Jurkat, Clone E6-1 (cell line): ENCODE measurements at places on chromosomes 3 and 15.

DNA sequence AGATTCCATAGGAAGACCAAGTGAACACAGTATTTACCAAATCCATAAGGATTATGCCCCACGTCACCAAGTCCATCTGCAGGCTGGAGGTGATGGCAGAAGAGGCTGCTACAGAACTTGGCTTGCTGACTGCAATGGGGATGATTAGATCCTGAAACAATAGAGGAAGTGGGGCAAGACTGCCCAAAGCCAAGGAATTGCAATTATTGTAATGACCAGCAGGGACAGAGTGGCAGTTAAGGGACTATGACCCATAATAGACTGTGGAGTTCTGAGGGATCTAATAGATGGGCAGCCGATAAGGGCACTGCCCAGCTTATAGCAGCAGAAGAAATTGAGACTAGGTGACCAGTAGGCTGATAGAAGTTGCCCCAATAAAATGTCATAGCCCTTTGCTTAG lies 108.4 kb downstream of the MINAR1 start:
- no peak for DNase-seq

GRCh38 chr3:66615643-66616301 lies 115.0 kb upstream of the LRIG1 start:
- no peak for DNase-seq

DNA sequence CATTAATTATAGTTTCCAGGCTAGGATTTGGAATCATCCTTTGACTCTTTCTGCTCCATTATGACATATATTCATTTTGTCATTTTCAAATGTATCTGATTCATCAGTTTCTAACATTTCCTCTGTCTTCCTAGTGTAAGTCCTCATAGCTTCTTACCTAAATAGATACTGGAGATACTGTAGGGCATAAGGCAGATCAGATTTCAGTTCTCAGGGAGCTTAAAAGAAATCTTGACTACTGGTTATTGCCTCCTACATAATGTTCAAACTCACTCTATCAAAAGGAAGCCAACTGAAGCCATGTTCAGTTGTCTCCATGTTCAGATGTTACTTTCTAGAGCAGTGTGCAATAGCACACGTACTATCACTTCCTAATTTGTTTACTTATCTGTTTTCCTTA lies 29.6 kb upstream of the CTDSPL2 start:
- no peak for DNase-seq

- DNase-seq, result no peak
Measured at GRCh38 chr3:55467099-55467498, 20.0 kb downstream of the WNT5A start.

DNA sequence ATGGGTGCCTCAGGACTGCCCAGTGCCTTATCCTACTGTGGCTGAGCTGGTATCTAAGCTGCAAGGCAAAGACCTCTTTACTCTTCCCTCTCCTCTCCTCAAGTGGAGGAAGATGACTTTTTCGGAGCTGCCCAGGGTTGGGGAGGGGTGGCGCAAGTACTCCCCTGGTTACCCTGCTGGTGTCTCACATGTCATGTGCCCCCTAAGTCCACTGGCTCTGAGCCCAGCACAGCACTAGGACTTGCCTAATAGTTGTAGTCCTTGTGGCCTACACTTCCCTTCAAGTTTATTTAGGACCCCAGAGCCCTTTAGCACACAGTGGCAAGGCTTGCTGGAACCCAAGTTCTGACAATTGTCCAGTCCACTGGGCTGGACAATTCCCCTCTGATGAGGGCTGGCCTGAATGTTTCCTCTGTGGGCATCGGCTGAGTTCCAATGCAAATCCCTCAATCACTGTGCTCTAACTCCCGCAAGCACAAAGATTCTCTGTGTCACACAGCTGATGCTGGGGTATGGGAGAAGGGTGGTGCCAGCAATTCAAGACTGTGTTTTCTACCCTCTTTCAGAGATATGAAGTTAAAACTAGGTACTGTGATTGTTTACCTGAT lies 60.4 kb downstream of the UQCC5 start:
- DNase-seq, result no peak

DNA sequence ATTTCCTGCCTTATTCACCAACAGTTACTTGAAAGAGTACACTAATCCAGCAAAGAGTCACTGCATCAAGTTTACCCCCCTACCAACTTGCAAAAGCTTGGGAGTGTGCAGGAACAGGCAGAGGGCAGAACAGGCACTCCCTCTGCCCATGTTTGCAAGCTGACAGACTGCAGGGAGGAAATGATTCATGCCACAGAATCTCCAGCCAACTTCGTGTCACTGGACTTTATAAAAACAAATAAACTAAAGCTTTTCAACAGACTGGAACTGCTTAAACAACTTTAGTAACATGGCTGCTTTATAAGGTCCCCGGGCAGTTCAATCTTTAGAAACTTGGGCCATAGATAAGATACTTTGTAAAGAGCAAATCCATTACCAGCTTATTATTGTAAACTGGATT lies 129.5 kb downstream of the THRB start:
- no peak for DNase-seq

GRCh38 chr3:126886217-126886616 lies 96.7 kb upstream of the PLXNA1 start:
- DNase-seq, result no peak

DNA sequence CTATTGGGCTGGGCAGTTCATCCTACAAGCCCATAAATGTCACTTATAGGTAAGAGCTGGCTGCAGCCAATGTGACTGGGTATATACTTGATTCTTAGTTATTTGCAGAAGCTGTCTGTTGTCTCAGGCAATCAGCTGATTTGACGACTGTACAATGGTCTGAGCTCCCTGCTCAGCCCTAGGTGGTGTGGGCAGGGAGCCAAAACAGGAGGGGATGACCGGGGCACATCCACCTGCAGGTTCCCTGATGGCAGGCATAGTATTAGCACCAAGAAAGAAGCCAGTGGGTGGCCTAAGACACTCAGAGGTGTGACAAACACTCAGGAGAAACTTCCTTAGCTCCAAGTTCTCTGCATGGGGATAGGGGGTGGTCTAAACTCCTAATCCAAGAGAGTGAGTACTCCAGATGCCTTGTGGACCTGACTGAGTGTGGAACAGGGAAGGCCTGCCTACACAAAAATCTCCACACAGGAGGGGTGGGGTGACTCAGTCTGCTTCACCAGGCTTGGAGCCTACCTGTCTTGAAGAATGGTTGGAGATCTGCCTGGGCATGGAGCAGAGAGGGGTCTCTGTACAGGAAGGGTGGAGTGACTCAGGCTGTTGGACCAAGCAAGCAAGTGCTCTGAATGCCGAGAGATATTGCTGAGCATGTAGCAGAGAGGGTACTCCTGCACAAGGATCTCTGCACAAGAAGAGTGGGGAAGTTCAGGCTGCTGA lies 690.4 kb upstream of the NAALADL2 start:
- no peak for DNase-seq

- no peak for DNase-seq
Measured at GRCh38 chr3:73115806-73116205, 54.3 kb downstream of the EBLN2 start.

- no peak for DNase-seq
Measured at GRCh38 chr3:136463170-136463569, 213.0 kb downstream of the PCCB start.

DNA sequence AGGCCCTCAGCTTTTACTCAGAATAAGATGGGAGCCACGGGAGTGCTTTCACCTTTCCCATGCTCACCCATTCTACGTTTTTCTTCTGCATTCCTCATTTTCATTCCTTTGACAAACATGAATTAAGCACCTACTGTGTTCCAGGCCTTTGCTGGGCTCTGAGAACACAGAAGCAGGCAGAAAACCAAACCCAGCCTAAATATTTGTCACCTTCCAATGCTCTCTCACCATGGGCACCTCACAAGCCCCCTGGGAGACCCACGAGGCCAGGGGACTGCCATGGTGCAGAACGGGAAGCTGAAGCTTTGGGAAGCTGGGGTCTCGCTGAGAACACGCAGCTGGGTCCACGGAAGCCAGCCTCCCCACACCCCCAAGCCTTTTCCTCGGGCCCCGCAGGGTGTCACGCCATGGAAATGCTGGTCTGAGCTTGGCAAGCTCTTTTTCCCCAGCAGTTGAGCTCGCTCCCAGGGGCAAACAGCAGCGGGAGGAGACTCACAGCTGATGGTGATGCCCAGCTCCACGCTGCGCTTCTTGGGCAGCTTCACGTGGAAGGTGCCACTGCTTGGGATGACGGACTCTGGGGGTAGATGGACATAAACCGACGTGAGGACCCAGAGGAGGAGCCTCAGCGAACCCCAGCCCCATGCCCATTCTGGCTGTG lies 27.7 kb downstream of the GRIP2 start:
- DNase-seq, result no peak

- no peak for DNase-seq
Measured at GRCh38 chr3:171013822-171014748, 12.4 kb downstream of the SLC2A2 start.

DNA sequence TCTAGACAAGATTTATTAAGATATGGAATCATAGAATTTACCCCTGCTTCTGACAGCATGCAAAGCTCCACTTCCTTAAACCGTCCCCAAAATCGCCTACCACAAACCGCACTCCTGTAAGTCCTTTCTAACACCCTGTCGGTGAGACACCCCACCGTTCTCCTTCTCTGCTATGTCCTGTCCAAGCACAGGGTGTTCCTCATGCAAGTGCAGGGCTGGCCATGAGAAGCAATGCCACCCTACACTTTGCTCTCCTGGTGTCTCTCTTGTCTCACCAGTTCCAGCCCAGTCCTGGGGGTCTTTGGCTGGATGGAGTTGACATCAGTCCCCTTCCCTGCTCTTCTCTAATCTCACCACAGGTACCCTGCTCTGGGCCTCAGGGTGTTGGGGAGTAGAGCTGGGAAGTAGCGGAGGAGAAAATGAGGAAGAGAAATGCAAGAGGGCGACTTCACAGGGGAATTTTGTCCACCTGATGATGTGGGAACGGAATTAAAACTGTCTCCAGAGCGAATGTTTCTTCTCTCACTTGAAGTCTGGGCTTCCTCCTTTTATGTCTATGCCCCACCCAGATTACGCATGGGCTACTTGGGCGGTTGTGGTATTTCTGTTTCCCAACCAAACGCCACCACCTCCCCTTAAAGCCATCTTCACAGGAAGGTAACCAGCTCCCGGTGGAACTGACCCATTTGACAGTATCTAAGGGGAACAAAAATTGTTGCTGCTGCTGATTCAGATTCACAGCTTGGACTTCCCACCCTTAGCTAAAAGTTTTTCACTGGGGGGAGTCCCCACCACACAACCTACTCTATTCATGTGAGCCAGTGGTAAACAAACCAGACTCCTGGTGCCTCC lies 49.9 kb downstream of the CASR start:
- DNase-seq, result no peak

- no peak for DNase-seq
Measured at GRCh38 chr3:158057666-158058065, 48.6 kb downstream of the SHOX2 start.

DNA sequence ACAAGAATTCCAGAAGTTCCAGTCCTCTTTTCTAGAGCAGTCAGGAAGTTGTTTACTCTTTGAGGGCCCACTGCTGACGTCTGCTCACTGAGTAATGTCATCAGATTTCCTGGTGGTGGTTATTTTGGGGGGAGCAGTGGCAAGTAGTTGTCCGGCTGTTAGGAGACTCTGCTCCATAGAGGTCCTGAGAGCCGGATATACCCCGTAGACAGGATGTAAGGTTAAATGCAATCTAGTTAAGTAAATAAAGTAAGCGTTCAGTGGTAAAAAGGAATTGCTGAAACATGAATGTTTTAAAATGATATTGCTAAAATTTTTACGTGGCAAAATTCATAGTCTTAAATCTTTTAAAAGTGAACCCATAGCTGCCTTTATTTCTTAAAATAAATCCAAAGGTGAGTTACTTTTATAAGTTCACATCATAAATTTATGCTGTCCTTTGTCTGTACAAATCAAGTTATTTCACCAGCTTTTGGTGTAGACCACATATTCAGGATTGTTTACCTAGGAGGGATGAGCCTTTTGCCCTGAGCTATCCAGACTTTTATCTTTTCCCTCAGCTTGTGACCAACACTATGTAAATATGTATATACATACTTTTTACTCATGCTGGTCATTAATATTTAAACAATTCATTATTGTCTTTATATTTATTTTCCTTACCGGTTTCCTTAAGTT lies 65.8 kb downstream of the PDE8A start:
- DNase-seq, result no peak

- DNase-seq, result peak; percentile 28
Measured at GRCh38 chr15:32994810-32995424, 199.6 kb downstream of the FMN1 start.

DNA sequence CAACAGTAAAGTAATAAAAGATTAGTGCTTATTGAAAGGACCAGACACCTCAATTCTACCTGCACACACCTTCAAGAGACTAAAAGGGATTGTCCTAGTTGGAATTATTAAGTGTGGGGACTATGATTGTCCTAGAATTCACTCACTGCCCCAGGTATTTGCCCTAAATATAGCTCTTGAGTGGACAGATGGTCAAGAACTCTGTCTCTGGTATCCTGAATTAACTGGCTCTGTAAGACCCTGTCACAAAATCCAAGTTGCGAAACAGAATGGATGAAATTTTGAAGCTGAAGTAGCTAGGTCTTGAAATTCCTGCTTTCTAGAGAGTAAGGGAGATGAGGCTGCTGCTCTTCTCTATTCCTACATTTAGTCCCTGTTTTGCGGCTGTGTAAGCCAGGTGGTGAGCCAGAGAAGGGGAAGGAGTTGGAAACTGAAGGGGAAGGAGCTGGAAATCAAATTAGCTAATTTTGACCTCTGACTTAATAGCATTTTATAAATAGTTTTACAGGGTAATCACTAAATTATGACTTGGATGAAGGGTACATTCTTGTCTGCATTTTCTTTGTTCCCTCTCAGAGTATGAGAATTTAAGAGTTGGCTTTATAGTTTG lies 34.5 kb downstream of the KBTBD12 start:
- DNase-seq, result no peak

GRCh38 chr15:50106457-50106856 lies 12.6 kb downstream of the ATP8B4 start:
- no peak for DNase-seq

DNA sequence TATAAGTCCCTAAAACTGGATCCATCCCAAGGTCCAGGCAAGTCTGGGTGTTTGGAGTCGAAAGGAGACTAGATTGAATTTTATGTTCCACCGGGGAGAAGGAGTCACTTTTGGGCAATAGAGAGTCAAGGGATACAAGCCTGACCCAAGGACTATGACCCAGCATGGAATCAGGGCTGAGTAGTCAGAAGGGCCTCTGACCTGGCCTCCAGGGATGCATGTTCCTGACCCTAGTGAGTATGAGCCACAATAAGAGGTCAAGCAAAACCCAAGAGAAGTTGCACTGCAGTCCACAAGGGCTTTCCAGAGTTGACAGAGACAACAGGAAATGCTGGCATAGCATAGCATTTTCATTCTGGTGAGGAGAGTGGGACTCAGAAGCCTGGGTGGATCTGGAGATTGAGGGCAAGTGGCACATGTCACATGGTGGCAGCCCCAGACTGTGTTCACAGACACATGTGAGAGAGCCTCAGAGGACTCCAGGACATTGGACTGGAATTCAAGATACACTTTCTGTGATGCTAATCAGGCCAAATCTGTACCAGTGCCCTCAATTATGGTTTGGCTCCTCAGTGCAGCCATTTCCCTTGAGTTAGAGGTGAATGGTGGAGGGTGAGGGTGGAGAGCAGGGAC lies 66.9 kb downstream of the TFG start:
- no peak for DNase-seq

- DNase-seq, result no peak
Measured at GRCh38 chr3:13289771-13290285, 130.3 kb downstream of the NUP210 start.

GRCh38 chr3:69739204-69740102 lies at the start of gene MITF:
Gene MITF (plus strand): TSS chr3:69739464. CDS start chr3:69739598, 134 bp downstream.
- DNase-seq, result no peak

- DNase-seq, result no peak
Measured at GRCh38 chr3:152617609-152618008, 217.3 kb upstream of the P2RY1 start.

- no peak for DNase-seq
Measured at GRCh38 chr3:71136276-71136675, 447.3 kb downstream of the FOXP1 start.

GRCh38 chr3:184015381-184016019 lies 2.2 kb downstream of the ABCC5 start:
- DNase-seq, result no peak
